ENCODE measurements at places on chromosomes 2 and 18. TPM values are rescaled to one million over a fixed set of nuclear protein-coding genes. Genes with fewer than 3 reads are reported as not detected.

RUFY4 gene
- not detected for total RNA-seq

- DNase-seq = no peak
Measured at GRCh38 chr18:56844556-56844955, 193.4 kb downstream of the WDR7 start.

MAT2A gene
- total RNA-seq = 639 TPM

- no peak for DNase-seq
Measured at GRCh38 chr2:7403092-7403775, 486.0 kb downstream of the RNF144A start.

DNA sequence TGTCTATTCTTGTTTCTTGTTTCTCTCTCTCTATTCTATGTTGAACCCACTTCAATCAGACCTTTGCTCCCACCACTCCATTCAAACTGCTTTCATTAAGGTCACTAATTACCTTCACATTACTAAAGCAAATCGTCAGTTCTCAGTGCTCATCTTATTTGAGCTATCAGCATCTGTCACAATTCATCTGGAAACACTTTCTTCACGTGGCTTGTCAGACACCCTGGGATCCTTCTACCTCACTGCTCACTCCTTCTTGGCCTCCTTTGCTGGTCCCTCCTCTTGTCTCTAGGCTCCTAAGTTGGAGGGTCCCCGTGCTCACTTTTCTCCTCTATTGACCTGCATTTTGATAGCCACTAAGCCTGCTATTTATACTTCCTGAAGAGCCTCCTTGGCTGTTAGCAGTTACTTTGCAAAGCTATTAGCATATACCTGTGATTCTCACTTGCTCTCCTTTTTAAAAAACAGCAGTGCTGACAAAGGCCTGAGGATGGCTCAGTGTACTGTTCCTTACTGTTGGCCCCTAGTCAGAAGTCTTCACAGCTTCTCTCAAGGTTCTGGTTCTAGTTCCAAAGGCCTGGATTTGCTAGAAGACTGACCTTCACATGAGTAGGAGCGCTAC lies 80.2 kb downstream of the PLEKHM3 start:
- no peak for DNase-seq
